ENCODE measurements at places on chromosomes 11 and 22.

- DNase-seq: peak; percentile 97
Measured at GRCh38 chr11:2190657-2191471, 19.2 kb upstream of the TH start.

DNA sequence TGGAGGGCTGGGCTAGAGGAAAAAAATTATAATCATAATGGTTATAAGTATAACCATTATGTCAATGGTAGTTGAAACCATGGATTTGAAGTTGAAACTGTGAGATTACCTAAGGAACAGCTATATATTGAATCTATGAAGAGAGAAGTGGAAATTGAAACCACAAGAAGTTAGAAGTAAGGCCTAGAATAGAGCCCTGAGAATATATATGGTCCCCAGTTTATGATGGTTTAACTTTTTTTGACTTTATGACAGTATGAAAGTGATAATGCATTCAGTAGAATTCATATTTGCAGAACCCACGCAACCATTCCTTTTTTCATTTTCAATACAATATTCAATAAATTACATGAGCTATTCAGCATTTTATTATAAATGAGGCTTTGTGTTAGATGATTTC, 15.0 kb downstream of the AASDHPPT start:
- no peak for DNase-seq

DNA sequence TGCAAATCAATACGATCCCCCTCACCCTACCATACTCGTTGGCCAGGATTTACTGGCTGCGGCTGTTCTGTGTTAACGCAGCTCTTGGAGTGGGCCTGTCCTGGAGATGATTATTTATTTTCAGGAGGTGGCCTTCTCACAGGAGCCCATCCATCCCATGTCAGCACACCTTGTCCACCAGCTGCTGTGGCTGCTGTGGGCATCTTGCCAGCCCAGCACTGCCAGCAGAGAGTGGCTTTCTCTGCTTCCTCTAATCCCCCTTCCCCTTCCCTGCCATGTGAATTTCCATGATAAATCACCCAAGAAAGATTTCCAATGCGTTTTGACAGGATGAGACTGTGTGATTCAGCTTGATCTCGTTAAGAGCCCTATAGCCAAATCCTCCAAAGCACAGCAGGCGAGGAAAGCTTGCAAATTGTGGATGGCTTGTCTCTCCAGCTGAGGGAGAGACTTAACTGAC, 309.1 kb upstream of the C11orf87 start:
- peak; percentile 57 for DNase-seq

GRCh38 chr11:117676501-117676900, 120.5 kb downstream of the DSCAML1 start:
- no peak for DNase-seq

- DNase-seq: no peak
Measured at GRCh38 chr11:24124876-24125275, 372.0 kb upstream of the LUZP2 start.

- no peak for DNase-seq
Measured at GRCh38 chr22:48426466-48427380, 1401.0 kb downstream of the BRD1 start.

- DNase-seq: peak; percentile 80
Measured at GRCh38 chr11:118621071-118621783, 13.8 kb downstream of the PHLDB1 start.

GRCh38 chr22:35212996-35213395, 44.3 kb upstream of the HMGXB4 start:
- DNase-seq: no peak

- no peak for DNase-seq
Measured at GRCh38 chr11:57163160-57163868, 18.4 kb upstream of the LRRC55 start.

DNA sequence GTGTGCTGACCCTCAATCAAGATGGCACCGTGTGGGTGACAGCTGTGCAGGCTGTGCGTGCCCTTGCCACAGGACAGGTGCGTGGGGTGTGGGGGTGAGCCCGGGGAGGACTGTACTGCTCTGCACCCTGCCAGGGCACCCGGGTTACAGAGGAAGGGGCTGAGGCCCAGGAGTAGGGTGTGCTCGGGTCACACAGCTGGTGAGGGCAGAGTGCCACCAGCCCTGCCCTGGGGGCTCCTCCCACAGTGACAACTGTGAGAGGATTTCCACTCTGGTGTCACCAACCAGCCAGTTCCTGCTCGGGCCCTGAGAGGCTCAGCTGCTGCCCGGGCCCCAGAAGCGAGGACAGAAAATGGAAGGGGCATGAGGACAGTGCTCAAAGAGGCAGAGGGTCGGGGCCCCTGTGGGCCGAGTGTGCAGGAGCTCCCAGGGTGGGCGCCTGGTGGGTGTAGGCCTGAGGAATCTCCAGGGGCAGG, 20.5 kb downstream of the TRMU start:
- DNase-seq: no peak

GRCh38 chr11:128804481-128804880, 62.6 kb downstream of the KCNJ1 start:
- DNase-seq: no peak

GRCh38 chr22:42637555-42637954, 2.8 kb downstream of the ATP5MGL start:
- DNase-seq: no peak

DNA sequence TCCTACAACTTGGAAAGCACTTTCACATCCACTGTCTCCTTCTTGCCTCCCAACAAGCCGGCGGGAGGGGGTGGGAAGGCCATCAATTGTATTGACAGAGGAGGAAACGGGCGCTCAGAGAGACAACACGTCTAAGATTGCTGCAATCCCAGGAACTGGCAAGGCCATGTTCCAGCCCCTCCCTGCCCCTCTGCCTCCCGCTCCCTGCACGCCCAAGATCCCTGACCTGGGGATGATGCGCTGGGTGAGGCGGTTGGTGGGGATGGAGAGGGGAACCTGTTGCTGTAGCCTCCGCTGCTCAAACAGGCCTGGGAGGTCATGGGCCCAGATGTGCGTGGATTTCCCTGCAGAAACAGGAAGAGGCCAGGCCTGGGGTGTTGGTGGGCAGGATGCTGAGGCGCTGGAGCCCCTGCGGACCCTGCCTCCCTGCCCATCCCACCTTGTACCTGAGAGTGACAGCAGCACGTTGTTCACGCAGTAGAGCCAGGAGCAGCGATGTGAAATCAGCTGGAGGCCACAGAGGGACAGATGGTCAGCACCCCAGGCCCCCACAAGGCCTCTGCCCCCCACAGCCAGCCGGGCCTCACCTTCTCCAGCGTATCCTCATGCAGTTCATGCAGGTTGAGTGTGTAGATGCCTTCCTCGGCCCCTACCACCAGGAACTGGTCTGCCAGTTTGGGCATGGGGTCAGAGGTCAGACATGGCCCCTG, 6.8 kb downstream of the MAP4K2 start:
- DNase-seq: no peak

DNA sequence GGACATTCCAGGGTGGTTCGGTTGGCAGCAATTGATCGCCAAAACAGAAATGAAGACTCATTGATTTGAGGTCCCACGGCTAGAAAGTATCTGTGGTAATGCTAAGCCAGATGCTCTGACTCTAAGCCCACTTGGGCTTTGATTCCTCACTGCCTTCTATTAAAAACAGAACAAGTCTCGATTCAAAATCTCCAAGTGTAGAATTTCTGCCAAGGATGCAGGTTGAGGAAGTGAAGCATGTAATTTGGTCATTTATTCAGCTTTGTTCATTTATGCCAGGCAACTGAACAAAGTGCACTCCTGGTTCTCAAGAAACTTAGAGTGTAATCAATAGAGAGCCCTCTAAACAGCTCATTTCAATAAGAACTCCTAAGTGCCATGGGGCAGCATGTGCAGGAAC, 2.3 kb upstream of the CEP295 start:
- no peak for DNase-seq

DNA sequence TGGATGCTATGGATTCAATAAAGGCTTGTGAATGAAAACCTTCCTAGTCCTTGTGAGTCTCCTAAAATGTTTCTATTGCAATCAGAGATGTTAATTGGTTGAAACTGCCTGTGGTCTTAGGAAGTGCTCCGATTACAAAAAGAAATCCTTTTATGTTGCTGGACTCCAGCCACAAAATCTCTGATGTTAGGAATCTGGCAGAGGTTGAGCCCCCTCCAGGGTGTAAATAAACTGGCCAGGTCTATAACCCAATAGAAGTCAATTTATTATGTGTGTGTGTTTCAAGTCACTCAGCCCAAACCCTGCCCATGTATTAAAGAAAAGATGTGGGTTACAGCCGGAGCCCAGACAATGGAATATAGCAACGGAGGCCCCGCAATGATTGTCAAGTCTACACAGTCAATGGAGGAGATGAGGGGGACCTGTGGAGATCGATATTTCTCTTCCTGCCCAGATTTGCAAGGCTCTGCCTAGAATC, 218.1 kb upstream of the SORL1-AS1 start:
- DNase-seq: peak; percentile 28

DNA sequence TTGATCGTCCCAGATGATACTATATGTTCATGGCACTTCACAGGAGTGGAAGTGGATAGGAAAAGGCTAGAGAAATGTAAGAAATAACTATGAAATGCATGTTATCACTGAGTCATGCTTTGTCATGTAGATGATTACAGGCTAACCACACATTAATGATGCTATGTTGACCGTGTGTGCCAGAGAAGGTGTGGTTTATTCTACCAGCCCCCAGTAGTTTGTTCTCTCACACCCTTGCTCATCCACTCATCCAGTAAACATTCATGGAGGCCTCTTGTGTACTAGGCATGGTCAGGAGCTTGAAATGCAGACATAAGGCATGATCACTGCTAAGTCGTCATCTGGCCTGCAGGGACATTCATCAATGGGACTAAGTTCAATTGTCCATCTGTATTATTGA, 153.0 kb upstream of the PITPNB start:
- no peak for DNase-seq

- DNase-seq: no peak
Measured at GRCh38 chr11:129625930-129626329, 189.7 kb upstream of the TMEM45B start.

GRCh38 chr11:15202626-15203025, 87.9 kb downstream of the INSC start:
- DNase-seq: no peak

- DNase-seq: no peak
Measured at GRCh38 chr11:113932788-113933187, 28.2 kb downstream of the HTR3B start.

DNA sequence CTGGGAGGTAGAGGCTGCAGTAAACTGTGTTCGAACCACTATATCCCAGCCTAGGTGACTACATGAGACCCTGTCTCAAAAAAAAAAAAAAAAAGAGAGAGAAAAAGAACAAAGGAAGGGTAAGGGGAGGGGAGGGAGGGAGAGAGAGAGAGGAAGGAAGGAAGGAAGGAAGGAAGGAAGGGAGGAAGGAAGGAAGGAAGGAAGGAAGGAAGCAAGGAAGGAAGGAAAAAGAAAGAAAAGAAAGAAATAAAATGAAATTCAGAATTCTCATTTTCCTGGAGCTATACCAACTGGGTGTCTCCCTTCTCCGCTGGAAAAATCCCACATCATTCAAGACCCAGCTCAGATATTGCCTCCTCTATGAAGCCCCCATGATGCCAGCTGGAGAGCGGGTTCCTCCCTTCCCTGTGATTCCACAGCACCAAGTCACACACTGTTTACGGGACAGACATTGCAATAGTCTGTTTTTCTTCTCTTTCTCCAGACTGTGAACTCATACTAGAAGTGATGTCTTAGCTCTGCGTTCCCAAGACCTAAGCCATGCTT, 3.0 kb upstream of the PPFIA1 start:
- no peak for DNase-seq

GRCh38 chr11:59756558-59756840, 1.3 kb downstream of the STX3 start:
- DNase-seq: no peak

DNA sequence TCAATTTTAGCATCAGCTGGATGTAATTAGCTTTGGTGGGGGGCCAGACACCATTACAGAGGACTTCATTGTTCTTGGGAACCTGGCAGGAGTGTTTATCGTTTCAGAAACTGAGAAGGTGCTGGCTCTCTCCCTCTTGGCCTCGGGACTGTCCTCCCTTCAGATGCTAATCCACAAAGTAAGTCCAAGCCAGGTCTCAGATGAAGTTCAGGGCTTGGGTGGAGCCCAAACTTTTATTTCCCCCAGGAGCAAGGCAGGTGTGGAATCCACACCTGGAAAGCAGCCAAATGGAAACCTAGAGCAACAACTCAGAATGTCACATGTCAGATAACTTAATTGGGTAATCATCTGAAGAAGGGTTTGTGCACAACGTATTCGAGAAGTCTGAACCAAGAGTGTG, 119.2 kb downstream of the ME3 start:
- DNase-seq: peak; percentile 61

- DNase-seq: no peak
Measured at GRCh38 chr11:9808943-9809342, 145.1 kb downstream of the SWAP70 start.

GRCh38 chr22:29157759-29158535, 47.7 kb upstream of the EMID1 start:
- no peak for DNase-seq

DNA sequence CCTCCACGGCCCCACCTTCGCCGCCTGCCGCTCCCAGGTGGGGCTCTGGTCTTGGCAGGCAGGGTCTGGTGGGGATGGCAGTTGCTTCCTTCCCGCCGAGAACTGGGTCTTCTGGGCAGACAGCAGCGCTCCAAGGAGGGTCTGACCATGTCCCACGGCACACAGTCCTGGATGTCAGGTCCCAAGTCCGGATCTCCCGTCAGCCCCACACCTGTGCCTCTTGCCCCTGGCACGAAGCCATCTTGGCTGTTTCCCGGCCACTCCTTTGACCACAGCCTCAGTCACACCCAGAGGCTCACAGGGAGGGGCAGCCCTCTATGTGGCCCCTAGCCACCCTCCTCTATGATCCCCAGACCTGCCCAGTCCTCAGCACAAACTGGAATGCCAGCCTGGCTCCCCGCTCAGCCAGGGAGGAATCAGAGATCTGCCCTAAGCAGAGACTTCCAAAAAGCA, 14.3 kb downstream of the MUC5B start:
- DNase-seq: no peak

DNA sequence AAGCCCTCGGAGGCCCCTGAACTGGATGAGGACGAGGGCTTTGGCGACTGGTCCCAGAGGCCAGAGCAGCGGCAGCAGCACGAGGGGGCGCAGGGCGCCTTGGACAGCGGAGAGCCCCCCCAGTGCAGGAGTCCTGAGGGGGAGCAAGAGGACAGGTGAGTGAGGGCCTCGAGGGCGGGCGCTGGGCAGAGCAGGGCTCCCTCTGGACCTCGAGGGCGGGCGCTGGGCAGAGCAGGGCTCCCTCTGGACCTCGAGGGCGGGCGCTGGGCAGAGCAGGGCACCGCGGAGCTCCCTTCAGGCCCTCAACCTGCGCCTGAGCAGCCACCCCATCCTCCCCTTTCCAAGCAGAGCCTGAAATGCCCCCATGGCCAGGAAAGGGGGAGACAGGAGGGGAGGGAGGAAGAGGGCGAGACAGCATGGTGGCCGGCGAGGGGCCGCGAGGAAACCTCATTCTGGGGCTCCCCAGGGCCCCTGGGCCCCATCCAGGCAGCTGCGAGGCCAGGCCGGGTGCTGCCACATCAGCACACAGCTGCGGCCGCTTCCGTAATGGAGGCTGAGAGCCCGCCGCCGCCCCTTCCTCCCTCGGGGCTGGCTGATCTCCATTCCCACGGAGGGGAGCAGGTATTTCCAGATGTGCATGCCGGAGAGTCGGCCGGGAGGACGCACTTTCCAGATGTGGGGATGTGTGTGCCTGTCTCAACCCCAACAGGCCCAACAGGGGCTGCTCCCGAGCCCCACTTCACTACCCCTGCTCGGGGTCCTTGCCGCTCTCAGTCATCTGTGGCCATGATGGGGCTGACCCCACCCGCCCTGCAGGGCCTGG, 10.0 kb downstream of the PRR33 start:
- DNase-seq: no peak

GRCh38 chr22:39750759-39751158, 142.8 kb downstream of the ENTHD1 start:
- no peak for DNase-seq

Data from COR-L47 (cell line).